ENCODE measurements at places on chromosomes 12 and 14.

DNA sequence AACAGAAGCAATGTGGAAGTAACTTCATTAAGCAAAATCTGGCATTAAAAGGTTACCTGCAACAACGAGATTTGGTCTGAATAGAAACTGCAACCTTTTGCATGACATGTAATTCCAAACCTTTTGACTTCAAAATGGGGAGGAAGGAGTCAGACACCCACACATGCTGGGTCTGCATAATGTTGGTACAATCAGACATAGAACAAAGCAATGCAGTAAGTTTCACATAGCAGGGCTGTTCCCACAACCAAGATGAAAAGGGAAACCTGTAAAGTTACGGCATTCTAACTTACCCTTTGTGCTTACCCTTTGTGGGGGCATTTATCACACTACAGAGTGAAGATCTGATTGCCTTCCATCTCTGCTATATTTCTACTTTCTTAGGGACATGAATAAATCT is 10.1 kb upstream of the SLC35F4 start:
- no peak for DNase-seq

DNA sequence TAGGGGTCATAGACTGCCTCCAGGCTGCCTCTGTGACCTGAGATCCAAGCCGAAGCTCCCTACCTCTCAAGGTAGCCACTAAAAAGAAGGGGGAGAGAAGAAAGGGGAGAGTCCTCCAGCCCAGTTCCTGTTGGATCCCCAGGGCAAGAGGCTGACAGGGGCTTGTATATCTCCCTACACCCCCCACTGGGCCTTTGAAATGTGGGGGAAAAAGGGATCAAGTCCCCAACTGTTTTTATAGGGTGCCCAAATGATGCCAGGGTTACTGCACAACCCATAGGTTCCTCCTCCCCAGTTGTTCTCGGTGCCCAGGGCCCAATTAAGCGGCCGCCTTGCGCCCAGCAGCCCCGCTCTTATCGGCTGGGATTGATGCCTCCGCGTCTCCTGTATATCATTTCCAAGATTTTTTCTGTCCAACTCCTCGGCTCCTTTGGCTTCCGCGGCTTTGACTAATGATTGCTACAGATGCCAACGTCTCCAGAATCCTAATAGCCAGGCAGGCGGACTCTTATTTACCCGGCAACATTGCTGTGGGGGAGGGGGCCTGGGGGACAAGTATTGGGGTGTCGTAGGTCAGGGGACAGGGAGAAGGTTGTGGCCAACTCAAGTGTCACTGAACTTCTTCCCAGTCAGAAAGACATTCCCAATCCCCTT is 7.6 kb upstream of the HOXC4 start:
- no peak for DNase-seq

- no peak for DNase-seq
These were observed 317.6 kb upstream of the FKBP4 start for GRCh38 chr12:2477009-2477766.

DNA sequence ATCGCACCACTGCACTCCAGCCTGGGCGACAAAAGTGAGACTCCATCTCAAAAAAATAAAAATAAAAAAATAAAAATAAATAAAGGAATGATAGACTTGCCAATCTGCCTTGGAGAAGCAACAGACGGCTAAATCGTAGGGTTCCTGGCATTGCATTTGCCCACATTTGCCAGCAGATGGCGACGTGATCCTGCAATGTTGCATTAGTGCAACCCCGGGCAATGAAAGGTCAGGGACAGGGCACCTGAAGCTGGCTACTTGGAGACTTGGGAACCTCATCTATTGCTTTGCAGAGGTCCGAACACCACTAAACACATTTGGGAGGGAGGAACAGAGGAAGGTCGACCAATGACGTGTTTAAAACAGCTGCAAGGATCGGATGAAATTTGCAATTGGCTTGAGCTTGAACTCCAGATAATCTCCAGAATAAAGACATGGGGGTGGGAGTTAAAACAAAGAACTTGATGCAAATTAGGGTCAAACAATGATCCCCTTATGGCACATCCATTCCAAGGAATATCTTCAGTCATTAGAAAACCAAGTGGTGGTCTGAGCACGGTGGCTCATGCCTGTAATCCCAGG is 34.6 kb downstream of the SPRING1 start:
- peak; percentile 66 for DNase-seq

- DNase-seq, result peak; percentile 49
These were observed 342.7 kb downstream of the CACNA1C start for GRCh38 chr12:2395354-2395977.

- no peak for DNase-seq
These were observed 41.2 kb downstream of the ADGRD1 start for GRCh38 chr12:130994821-130995375.

- DNase-seq, result no peak
These were observed 1783.6 kb upstream of the FLRT2 start for GRCh38 chr14:83746336-83746735.

- DNase-seq, result no peak
These were observed 16.5 kb downstream of the CLEC1A start for GRCh38 chr12:10082117-10082874.

GRCh38 chr14:99447739-99448138 is 32.9 kb downstream of the SETD3 start:
- no peak for DNase-seq

DNA sequence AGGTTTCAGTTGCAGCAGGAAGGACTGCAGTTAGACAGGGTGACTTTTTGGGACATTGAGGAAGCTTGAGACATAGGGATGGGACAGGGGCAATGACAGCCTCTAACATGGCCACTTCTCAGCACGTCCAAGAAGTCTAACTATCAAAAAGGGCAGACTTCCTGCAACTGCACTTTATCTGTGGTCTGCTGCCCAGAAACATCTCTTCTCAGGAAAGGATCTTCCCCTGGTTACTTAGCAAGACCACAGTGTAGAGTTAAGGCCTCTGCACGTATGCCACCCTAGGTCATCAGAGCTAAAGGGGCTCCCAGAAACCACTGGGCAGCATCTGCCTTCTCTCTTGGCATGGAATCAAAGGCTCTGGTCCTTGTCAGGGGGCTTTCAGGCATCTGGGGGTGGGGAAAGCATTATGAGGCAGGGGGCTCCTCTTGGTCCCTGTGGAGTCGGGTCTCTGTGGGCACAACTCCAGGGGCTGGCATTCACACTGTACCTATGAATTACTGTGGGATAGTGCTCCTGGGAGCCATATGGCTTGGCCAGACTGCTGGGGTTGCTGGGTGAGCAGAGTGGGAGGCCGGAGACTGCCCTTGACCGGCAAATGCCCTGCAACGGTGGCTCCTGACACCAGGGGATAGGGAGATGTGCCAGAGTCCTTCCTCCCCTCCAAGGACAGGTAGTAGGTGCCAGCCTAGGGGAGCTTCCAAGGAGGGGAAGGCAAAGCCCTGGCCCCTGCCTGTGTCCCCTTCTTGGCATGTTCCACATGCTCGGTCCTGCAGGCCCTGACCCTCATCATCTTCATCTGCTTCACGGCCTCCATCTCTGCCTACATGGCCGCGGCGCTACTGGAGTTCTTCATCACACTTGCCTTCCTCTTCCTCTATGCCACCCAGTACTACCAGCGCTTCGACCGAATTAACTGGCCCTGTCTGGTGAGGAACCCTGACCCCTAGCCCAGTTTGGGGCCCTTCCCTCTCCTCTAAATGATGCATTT is 1.0 kb downstream of the CMTM5 start:
- no peak for DNase-seq

- DNase-seq, result peak; percentile 47
These were observed 102.0 kb downstream of the EGLN3 start for GRCh38 chr14:33848706-33849454.

DNA sequence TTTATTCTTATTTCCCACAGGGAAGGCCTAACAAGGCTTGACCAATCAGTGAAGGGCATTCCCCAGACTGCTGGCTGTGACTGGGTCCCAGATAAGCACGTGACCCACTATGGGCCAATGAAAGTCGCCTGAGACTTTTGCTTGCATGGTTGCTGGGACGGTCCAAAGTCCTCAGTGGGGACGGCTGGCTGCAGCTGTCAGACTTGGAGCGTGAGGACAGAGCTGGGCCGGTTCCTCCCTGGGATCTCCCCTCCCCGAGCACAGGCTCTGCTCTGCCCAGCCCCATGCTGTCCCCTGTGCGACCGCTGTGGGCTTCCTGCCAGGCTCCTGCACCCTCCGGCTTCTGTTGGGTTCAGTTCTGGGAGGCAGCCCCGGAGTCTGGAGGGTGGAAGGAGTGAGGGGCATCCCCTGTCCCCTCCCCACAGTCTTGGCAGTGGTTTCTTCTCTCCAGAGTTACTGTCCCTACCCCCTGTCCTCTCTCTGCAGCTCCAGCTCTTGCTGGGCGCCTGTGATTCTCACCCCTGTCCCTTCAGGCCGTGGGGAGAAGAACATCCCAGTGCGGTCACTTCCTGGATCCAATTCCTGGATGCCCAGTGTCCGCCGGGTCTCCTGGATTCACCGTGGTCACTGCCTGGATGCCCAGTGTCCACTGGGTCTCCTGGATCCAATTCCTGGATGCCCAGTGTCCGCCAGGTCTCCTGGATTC is 50.1 kb downstream of the GALNT9 start:
- peak; percentile 88 for DNase-seq

- no peak for DNase-seq
These were observed 85.1 kb upstream of the NAV3 start for GRCh38 chr12:77745624-77746023.

GRCh38 chr12:102960766-102961465 is 3.4 kb downstream of the ASCL1 start:
- DNase-seq, result no peak

GRCh38 chr12:104680070-104680469 is 223.3 kb downstream of the CHST11 start:
- DNase-seq, result no peak

DNA sequence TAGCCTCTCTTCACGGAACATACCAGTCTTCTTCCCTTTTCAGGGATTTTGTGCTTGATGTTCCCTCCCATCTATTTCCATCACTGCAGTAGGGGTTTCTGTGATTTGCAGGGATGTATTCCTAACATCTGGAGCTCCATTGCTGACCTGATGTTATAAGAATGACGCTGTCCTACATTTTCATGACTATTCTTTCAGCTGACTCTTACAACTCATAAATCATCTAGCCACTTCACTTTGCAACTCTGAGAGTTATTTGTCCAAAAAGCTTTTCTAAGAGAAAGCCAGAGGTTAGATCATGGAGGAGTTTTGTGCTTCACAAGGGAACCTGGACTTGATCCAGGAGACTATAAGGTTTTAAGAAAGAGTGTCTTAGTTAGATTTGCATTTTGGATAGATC is 116.6 kb upstream of the FAR2 start:
- DNase-seq, result no peak

DNA sequence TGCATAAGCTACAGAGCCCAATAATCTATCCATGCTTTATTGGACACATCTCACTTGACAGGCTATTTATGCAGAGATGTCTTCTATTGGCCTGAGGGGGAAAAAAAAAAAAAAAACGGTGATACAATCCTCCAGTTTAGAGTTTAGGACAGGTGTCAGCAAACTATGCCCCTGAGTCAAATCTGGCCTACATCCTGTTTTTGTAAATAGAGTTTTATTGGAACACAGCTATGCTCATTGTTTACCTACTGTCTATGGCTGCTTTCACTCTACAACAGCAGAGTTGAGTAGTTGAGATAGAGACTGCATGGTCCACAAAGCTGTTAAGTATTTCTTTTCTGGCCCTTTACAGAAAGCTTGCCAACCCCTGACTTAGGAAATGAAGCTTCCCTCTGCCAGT is 403.1 kb downstream of the C12orf75 start:
- no peak for DNase-seq

DNA sequence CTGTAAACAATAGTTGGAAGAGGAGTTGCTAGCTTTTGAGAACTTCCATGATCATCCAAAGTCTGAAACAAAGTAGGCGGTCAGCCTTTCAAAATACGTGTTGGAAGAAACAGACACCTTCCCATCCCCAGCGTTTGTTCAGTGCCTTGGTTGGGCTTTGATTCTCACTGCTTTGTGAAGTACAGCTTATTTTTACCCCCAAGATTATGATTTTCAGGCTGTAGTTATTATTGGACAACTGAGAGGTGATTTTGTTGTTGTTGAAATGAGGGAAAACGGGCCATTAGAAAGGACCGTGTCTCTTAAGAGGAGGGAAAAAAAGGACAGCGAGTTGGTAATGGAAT is 921 bp upstream of the CEP83 start:
- DNase-seq, result no peak

- no peak for DNase-seq
These were observed 18.1 kb upstream of the IAPP start for GRCh38 chr12:21354641-21355040.
